Stimulated activated CD8-positive, alpha-beta memory T cell treated with anti-CD3 and anti-CD28 coated beads, Interleukin-7, amount 100 ng/mL, for 48 hours (primary cell): ENCODE measurements at places on chromosomes 4 and X.

GRCh38 chrX:71603618-71604017 lies 14.7 kb downstream of the CXCR3 start:
- no peak for DNase-seq

- DNase-seq, result no peak
Measured at GRCh38 chr4:56657818-56658217, 23.3 kb downstream of the HOPX start.

GRCh38 chr4:74033739-74034138 lies 4.8 kb downstream of the CXCL3 start:
- DNase-seq, result no peak

DNA sequence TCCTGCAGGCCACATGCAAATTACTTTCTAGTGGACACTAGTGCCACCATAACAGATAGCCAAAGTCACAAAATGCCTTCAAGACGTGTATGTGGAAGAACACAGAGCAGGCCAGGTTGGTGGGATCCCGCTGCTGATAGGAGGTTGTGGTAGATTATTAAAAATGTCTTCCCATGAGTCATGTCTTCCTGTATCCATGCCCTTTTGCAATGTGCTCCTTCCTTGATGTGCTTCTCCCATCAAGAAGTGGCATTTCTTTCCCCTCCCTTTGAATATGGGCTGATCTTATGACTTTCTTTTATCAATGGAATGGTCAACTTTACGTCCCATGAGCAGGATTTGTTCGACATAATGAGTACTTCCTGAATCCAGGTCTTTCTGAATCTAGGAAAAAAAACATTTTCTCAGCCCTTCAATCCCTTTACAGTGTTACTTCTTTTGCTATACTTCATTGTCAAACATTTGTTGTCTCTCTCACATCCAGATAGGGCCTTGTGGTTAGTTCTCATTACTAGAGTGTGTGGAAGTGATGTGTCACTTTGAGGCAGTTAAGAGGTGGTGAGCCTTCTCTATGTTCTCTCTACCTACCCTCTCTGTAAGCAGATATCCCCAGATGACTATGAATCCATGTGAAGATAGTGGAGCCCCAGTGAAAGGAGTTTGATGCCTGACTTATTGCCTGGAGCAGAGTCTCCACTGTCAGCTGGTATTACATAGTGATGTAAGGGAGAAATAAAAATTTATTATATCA lies 519.2 kb upstream of the DIPK2B start:
- no peak for DNase-seq

DNA sequence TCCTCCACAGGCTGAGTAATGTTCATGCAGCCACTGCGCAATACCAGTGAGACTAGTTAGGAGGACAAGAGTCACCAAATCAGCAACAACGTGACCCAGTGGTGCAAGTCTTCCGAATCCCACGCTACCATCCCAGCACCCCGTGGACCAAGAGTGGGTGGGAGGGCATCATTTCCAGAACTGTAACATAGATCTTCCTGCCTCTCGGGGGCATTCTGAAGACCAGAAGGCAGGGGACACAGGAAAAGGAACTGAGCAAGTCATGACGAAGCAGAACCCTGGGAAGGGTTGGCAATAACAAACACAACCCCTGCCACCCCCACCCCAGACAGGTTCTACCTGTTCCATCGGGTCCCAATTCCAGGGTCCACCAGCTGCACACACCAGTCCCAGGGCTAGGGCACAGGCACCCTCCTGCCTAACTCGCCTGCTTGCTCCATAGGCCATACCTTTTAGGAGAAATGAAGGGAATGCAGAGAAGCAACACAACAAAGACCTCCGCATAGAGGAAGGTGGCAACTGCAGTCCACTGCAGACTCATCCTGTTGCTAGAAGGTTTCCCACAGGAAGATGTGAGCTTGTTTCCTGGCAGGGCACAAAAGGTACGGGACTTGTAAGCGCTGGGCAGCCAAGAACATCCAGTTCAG lies 1.4 kb downstream of the BCAP31 start:
- no peak for DNase-seq

DNA sequence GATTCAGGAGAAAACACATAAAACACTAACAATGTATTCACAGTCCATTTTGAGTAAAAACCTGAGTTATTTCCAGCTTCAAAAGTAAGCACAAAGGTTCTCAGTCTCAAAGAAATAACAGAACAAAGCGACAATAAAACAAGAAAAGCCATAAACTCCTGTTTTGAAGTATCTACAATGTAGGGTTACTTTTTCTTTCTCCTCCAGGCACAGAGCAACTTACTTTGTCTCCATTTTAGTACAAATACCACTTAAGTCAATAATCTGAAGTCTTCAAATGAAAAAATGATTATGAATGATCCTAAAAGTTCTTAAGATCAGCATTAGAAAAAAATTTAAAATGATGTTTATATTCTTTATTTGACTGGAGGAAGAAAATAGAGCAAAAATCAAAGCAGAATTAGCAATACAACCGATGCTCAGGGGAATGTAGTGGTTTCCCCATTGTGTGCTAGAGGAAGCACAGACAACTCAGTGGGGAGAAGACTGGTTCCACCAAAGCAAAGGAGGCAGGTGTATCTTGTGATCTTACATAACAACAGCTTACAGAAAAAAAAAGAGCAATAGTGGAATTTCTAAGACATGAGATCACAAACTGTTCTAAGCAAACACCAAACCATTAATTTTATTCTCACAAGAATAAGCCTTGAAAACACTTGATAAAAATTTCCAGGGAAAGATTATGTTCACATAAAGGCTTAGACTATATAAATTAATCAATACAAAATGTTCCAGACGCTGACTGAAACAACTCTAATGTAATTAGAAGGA lies 35.1 kb downstream of the EPHA5 start:
- DNase-seq, result no peak

DNA sequence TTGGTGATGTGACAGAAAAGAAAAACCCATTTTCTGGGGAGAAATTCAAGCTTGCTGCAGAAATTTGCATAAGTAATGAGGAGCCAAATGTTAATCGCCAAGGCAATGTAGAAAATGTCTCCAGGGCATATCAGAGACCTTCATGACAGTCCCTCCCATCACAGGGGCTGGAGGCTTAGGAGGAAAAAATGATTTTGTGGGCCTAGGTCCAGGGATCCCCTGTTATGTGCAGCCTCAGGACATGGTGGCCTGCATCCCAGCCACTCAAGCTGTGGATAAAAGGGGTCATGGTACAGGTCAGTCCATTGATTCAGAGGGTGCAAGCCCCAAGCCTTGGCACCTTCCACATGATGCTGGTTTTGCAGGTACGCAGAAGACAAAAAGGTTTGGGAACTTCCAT lies 90.7 kb downstream of the TGIF2LX start:
- DNase-seq, result no peak

GRCh38 chrX:128653524-128654060 lies 601.4 kb upstream of the ACTRT1 start:
- no peak for DNase-seq

- no peak for DNase-seq
Measured at GRCh38 chr4:48224606-48225005, 45.0 kb downstream of the TEC start.

GRCh38 chr4:181319629-181320028 lies 923.6 kb upstream of the TENM3 start:
- DNase-seq, result no peak
